ENCODE measurements at places on chromosomes 16 and 17. TPM values are rescaled to one million over a fixed set of nuclear protein-coding genes. Genes with fewer than 3 reads are reported as not detected.

DNA sequence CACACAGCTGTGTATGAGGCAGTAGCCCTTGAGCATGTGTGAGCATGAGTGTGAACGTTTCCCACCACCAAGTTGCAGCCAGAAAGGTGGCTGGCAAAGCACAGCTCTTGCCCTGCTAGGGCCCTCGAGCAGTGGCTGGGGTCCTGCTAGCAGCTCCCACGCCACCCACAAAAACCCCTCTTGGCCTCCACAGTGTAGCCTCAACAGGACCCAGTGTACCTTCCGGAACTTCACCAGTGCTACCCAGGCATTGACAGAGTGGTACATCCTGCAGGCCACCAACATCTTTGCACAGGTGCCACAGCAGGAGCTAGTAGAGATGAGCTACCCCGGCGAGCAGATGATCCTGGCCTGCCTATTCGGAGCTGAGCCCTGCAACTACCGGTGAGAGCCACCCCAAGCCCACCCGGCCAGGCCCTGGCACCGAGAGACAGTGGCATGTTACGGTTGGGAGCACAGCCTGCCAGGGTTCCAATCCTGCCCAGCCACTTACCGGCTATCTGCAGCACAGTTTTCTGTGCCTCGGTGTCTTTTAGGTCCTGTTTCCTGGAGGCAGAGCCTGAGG lies 53.1 kb downstream of the SCNN1B start:
- DNase-seq = no peak

- DNase-seq = no peak
Observed at GRCh38 chr16:77137045-77137444, 53.9 kb upstream of the MON1B start.

NR1D1 gene
- polyA plus RNA-seq = 5.5 TPM

HSD11B2 gene
- polyA plus RNA-seq = 12.5 TPM

- DNase-seq = no peak
Observed at GRCh38 chr17:28252436-28252835, 66.6 kb upstream of the TMEM97 start.

DNA sequence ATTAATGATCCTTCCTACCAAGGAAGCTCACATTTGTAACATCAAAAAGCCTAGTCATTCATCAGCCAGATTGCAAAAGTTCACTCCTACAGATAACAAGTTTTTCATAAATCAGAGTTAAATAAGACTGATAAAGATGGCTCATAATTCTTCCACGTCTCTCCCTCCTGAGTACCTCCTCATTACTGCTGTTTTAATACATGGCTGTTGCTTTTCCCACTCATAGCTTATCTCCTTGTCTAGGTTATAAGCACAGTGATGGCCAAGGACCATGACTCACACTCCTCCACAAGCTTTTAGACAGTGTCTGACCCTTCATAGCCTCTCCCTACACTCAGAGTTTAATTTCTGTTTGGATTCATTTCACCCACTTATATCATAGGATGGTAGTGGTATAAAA lies 100.9 kb upstream of the MON1B start:
- no peak for DNase-seq

GRCh38 chr16:69396187-69397061 lies 10.6 kb upstream of the TERF2 start:
- DNase-seq = peak; percentile 84

DNA sequence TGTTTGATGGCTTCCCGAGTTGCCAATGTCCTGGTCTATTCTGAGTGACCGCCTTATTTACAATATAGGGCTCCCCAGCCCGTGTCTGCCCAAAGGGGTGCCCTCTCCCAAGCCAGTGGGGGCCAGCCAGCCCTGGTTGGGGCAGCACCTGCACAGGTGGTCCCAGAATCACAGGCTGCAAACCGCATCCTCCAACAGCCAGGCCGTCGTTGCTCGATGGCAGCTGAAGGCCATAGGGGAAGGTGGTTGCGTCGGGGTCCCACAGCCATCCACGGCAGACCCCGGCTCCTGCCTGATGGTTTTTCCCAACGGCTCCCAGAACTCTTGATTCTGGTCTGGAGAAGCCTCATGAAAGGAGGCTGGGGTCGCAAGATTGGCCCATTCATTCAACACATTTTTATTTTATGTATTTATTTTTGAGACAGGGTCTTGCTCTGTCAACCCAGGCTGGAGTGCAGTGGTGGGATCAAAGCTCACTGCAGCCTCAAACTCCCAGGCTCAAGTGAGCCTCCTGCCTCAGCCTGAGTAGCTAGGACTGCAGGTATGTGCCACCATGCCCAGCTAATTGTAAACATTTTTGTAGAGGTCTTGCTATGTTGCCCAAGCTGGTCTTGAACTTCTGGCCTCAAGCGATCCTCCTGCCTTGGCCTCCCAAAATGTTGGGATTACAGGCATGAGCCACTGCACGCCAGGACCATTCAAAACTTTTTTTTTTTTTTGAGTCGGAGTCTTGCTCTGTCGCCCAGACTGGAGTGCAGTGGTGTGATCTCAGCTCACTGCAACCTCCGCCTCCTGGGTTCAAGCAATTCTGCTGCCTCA lies 79.0 kb upstream of the TOB1 start:
- no peak for DNase-seq

DNA sequence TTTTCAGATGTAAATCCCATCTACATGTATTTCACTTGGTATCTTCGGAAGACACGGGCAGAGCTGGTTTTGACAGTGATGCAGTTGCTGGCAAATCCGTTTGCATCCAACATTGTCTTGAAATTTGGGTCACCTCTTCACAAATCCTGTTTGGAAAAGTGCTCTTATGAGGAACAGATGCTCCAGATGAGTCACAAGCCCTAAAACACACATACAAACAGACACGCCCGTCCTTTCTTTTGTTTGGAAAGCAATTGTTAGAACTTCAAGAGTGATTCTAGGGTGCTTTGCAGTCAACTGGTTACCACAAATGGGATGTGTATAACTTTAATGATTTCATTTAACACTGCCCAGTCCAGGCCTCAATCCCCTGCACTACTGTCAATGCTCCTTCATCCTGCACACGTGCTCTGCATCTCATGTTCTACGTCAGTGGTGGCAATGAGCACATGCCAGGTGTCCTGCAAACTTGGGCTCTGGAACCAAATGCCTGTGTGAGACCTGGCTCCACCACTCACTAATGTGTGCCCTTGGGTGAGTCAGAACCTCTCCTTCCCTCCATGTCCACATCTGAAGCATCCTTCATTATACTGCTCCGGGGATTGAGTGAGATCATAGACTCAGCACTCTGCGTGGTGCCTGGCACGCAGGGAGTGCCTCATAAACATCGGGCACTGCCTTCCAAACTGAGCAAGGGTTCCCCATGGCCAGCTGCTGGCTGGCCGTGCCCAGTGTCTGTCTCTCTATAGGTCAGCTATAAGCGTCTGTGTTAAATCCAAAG lies 19.3 kb upstream of the FOXF1 start:
- no peak for DNase-seq

- no peak for DNase-seq
Observed at GRCh38 chr16:10178080-10178479, 4.1 kb downstream of the GRIN2A start.

DNA sequence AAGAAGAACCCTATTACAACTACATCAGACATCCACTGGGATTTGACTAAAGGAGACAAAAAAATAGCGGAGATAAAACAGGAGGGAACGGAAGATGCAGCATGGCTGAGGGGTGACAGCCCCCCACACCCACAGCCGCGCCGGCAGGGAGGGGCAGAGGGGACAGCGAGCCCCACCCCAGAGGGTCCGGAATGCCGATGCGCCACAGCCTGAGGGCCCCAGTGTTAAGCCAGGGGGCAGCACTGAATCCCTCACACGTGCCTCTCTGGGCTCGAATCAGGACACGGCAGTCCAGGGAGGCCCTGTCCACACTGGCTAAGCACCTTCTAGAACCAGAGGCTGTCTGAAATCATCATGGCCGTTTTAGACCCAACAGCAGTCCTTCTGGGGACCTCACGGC lies 18.8 kb downstream of the MAP1LC3B start:
- no peak for DNase-seq

GRCh38 chr16:61820398-61820797 lies 215.8 kb downstream of the CDH8 start:
- DNase-seq = no peak

CLDN6 gene
- polyA plus RNA-seq = 0.32 TPM

KRT9 gene
- not detected for polyA plus RNA-seq

GPR142 gene
- 0.44 TPM for polyA plus RNA-seq

GRCh38 chr17:1577583-1578013 lies 15.0 kb upstream of the PITPNA start:
- DNase-seq = no peak

DNA sequence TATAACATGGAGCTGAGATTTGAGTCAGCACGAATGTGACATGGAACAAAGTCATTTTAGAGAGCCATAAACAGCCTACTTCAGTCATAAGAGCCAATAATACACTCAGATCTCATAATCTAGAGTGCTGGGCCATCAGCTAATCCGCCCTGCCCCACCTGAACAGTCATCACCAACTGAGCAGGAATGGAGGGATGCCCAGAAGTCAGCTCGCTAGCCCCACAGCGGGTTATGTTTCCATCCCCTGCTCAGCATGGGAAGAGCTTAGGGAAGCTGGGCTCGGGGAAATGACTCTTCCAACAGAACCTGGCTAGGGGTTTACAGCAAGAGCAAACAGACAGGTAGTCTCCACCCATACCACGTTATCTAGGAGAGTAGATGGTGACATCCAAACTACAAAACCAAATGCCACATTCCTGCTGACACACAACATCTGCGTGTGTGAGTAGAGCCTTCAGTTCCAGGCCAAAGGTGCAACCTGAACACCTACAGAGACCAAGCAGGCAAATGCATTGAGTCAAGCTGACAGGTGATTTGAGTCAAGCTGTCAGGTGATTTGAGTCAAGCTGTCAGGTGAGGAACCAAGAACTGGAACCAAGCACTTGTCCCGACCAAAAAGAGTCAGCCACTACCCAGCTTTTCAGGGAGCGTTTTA lies 2.0 kb downstream of the TMEM11 start:
- no peak for DNase-seq

TP53TG3C gene
- polyA plus RNA-seq = not detected

NACA2 gene
- polyA plus RNA-seq = 1.3 TPM

GRCh38 chr17:38343608-38344419 lies at the start of gene GPR179:
Gene GPR179 (minus strand): TSS chr17:38343956. CDS start chr17:38343789, 167 bp downstream.
- no peak for DNase-seq

GRCh38 chr16:83793179-83793578 lies 14.6 kb upstream of the HSBP1 start:
- DNase-seq = no peak

DNA sequence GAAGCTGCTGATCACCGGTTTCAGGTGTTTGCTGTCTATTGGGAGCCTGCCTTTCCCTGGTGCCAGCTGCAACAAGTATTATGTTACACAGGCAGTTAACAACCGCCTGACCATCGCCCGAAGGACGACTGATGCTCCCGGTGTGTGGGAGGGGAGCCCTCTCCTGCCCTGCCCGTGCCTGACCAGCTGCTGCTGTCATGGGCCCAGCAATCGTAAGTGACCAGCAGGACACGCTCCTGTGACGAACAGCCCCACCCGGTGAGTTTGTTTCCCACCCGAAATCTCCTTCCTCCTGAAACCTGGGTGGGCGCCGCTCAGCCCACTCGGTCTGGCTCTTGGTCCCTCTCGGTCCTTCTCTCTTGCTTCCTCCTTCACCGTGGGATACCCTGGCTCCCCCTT lies 17.9 kb upstream of the UBE2I start:
- DNase-seq = no peak

GRCh38 chr17:61307905-61308886 lies 91.4 kb upstream of the TBX2 start:
- DNase-seq = no peak

- DNase-seq = no peak
Observed at GRCh38 chr16:19707569-19708295, 10.3 kb downstream of the KNOP1 start.

DNA sequence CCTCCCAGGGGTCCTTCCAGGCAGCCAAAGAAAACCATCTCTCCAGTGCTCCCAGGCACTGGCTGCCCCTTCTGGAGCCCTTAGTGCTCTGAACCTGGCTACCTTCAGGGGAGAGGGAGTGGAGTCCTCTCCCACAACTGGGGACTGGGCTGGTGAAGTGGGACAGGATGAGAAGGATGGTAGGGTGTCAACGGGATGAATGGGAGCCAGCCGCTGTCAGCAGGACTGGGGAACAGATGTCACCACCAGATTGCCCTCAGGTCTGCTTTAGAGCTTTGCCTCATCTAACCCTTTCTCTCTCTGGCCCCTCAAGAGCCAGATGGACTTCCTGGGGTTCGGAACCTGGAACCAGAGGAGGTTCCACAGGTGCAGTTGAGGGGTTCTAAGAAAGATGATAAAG lies 488 bp upstream of the SEBOX start:
- DNase-seq = no peak

- DNase-seq = no peak
Observed at GRCh38 chr16:50718761-50719400, 23.0 kb upstream of the CYLD start.

DNA sequence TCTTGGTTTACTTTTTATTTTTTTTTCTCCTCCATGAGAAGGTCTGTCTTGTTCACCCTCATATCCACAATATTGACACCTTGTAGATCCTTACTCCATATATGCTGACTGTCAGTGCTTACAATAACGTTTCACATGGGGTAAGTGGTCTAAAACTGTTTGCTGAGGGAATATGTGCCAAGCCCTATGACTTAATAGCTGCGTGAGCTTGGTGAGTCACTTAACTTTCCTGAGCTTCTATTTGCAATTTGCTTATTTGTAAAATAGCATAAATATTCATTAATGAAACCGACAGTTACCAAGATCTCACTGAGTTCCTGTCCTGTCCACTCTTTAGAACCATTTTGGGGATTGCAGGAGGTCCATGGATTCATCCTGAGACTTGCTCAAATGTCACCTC lies 190.7 kb downstream of the CCT6B start:
- no peak for DNase-seq

DNA sequence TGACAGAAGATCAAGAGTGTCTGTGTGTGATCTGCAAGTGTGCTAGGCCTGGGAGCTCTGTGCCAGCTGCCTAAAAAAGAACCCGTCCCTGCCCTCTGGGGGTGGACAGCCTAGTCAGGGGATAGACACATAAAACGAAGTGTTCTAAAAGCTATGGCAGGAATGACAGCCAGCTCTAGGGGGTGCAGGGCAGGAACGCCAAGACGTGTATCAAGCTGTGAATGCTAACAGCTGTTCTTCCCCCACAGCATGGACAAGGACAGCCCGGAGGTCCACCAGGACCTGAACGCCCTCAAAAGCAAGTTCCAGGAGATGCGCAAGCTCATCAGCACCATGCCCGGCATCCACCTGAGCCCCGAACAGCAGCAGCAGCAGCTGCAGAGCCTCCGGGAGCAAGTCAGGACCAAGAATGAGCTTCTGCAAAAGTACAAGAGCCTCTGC lies 5.1 kb downstream of the RASD1 start:
- DNase-seq = no peak

METTL16 gene
- polyA plus RNA-seq = 23.9 TPM

Data from hindlimb muscle (tissue), 1 donor.